ENCODE measurements at places on chromosomes 11 and 22. TPM values are rescaled to one million over a fixed set of nuclear protein-coding genes. Genes with fewer than 3 reads are reported as not detected.

DNA sequence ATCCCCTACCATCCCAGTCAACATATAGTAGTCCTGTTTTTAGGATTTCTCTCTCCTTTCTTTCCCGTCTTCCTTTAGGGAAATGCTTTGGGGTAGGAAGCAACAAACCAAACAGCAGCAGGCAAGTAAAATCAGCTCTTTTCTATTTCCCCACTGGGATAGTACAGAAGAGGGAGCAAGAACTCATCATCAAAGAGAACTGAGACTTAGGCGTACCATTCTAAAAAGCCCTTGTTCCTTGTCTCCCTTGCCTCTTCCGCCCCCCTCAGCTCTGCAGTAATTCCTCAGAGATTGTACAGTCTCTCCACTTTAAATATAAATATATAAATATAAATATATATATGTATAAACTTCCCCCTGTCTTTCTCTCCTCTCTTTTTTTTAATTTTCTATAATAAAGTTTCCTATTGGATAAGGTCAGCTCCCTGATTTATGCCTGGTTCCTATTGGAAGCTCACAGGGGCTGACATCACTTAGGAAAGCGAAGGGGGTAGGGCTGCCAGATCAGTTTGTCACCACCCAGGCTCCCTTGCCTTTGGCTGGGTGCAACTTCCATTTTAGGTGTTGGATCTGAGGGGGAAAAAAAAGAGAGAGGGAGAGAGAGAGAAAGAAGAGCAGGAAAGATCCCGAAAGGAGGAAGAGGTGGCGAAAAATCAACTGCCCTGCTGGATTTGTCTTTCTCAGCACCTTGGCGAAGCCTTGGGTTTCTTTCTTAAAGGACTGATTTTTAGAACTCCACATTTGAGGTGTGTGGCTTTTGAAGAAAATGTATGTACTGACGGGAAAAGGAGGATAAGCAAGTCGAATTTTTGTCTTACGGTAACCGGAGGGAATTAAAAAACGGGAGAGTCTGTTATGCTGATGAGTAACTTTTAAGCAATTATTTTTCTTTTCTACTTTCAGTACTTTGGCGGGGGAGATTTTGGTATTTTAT is at the start of gene CTNND1:
TSS of gene CTNND1 (plus strand) at position 502 of the 934 bp plus-strand sequence. CDS start 29,677 bp downstream, outside the sequence.
- no peaks in the 10 kb centered on the region for H3K36me3 ChIP-seq
- no peak within 1 kb of the TSS for H3K27ac ChIP-seq
- peaks cover 3% of the 10 kb centered on the region for H3K4me1 ChIP-seq
- no peak within 1 kb of the TSS for H3K4me3 ChIP-seq

- no peak for DNase-seq
- H3K4me1 ChIP-seq = no peaks in the 10 kb centered on the region
- no peaks in the 10 kb centered on the region for H3K36me3 ChIP-seq
- no peak overlapping the region for H3K27ac ChIP-seq
- no peak overlapping the region for H3K4me3 ChIP-seq
These were observed 7.0 kb downstream of the MS4A6A start for GRCh38 chr11:60175860-60176275.

- H3K4me1 ChIP-seq = peaks cover 61% of the 10 kb centered on the region
- H3K4me3 ChIP-seq = no peak overlapping the region
- H3K27ac ChIP-seq = peak overlapping the region; percentile 84
- DNase-seq = no peak
- no peaks in the 10 kb centered on the region for H3K36me3 ChIP-seq
- no peaks in the 10 kb centered on the region for H3K27me3 ChIP-seq
These were observed 21.1 kb downstream of the UBASH3B start for GRCh38 chr11:122676638-122677037.

GRCh38 chr22:30390974-30391691 is 3.9 kb upstream of the RNF215 start:
- peak overlapping the region; percentile 15 for H3K27ac ChIP-seq
- peaks cover 9% of the 10 kb centered on the region for H3K4me1 ChIP-seq
- no peak overlapping the region for H3K4me3 ChIP-seq
- DNase-seq = peak; percentile 78
- H3K36me3 ChIP-seq = no peaks in the 10 kb centered on the region

DNA sequence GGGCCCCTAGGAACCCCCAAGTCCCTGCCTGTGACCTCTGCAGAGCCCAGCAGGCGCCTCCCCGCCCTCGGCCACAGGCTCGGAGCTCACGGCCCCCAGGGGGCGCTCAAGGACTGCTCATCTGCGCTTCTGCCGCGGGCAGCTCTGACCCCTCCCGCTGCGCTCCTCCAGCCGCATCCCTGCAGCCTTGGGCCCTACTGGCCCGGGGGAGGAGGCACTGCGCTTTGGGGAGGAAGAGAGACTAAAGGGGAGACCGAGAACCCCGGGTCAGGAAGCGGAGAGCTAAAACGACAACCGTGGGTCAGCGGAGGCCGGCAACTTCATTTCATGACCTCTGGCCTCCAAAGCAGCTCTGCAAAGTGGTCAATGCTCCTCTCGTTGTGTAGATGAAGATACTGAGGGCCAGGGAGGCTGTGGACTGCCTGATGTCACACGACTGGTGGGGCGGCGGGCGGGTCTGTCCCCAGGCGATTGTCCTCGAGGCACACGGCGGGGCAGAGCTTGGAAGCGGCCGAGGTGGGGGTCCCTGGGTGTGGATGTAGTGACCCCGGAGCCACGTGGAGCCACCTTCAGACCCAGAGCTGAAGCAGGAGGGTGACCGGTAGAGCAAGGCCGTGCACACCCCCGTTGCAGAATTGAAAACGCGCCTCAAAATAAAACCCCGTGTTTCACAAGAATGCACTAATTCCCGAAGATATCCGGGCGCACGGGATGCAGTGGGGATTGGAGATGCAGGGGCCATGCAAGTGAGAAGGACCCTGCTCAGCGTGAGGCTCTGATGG is 2.7 kb upstream of the KRTAP5-6 start:
- no peaks in the 10 kb centered on the region for H3K36me3 ChIP-seq
- peaks cover 68% of the 10 kb centered on the region for H3K27me3 ChIP-seq
- no peak overlapping the region for H3K27ac ChIP-seq
- H3K4me1 ChIP-seq = no peaks in the 10 kb centered on the region

The PATE4 gene
- not detected for total RNA-seq

GRCh38 chr11:40274017-40274416 is 1185.4 kb downstream of the LRRC4C start:
- no peaks in the 10 kb centered on the region for H3K4me1 ChIP-seq
- DNase-seq = no peak
- no peaks in the 10 kb centered on the region for H3K27me3 ChIP-seq

Measured in T-cell (primary cell).